CD4-positive, alpha-beta T cell treated with Interleukin-6 for 4 hours (primary cell): ENCODE measurements at places on chromosomes 11 and 22.

GRCh38 chr22:19807914-19808872 lies 46.5 kb downstream of the GNB1L start:
- no peak for DNase-seq

DNA sequence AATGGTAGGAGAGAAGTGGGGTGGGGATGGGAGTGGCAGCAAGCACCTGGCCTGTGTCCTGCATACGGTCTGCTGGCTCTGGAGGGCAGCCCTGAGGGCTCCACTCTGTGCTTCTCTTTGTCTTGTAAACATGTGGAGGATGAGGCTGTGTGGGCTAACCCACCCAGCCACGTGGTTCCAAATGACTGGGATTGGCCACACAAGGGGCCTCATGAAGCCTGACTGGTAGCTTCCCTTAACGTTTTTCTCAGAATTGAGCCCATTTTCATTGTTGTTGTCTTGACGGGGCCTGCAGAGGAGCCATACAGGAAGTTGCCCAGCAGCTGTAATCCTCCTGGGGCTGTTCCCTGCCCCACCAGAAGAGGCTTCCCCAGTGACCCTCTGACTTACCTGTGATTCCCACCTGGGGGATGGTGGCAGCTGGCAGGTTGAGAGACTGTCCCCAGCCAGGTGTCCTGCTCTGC lies 18.0 kb downstream of the DERL3 start:
- no peak for DNase-seq

DNA sequence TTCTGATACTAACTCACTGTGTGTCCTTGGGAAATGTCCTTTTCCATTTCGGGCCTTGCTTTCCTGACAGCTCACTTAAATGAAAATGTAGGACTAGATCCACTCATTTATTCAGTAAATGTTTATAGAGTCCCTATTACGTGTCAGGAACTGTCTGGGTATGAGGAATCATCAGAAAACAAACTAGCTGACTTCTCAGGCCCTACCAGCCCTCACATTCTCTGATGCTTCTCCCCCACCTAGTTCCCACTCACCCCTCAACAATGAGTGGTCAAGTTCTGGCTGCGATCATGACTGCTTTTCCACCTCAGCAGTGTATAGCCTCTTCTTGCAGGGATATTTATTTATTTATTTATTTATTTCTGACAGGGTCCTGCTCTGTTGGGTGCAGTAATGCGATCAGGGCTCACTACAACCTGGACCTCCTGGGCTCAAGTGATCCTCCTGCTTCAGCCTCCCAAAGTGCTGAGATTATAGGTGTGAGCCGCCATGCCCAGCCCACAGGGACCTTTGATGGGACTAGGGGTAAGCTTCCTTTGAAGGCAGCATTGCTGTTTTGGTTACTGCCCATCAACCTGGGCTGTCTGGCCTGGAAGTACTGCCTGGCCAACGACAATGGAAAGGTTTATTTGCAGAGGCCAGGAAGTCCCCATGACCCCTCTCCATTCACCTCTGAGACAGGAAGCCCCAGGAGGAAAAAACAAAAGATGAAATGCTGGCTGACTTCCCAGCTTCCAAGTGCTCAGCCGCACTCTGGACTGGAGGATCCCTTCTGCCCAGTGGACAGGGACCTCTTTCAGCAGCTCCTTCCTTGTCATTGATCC lies 33.1 kb upstream of the POLD3 start:
- no peak for DNase-seq

GRCh38 chr11:44886790-44887140 lies 63.9 kb downstream of the TP53I11 start:
- DNase-seq, result no peak

GRCh38 chr11:15744693-15745092 lies 611.7 kb downstream of the SOX6 start:
- no peak for DNase-seq

DNA sequence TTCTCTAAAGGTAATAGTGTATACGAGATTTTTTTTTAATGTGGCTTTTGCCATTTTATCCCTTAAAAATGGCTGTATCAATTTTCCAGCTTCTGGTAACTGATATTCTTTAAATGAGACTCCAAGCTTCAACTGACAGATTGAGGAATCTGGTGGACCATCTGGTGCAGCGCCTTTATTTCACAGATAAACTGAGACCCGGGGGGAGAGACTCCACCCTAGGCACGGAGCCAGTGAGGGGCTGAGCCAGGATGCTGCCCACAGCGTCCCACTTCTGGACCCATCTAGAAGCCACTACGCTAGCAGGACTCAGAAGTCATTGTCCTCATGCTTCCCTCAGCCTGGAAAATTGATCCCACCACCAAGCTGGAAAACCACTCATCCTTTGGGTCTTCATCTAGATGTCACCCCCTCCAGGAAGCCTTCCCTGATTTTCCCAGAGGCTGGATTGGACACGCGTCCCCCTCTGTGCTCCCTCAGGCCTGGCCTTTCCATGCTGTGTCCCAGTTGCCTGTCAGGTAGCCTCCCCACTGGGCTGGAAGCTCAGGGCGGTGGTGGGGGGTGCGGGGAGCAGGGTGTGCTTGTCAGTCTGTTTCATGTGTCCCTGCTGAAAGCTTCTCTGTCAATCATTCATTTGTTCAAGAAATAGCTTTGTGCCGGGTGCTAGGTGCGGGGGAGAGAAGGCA lies 12.3 kb upstream of the CD5 start:
- no peak for DNase-seq

- no peak for DNase-seq
Measured at GRCh38 chr11:6468712-6469495, 4.8 kb downstream of the TRIM3 start.

DNA sequence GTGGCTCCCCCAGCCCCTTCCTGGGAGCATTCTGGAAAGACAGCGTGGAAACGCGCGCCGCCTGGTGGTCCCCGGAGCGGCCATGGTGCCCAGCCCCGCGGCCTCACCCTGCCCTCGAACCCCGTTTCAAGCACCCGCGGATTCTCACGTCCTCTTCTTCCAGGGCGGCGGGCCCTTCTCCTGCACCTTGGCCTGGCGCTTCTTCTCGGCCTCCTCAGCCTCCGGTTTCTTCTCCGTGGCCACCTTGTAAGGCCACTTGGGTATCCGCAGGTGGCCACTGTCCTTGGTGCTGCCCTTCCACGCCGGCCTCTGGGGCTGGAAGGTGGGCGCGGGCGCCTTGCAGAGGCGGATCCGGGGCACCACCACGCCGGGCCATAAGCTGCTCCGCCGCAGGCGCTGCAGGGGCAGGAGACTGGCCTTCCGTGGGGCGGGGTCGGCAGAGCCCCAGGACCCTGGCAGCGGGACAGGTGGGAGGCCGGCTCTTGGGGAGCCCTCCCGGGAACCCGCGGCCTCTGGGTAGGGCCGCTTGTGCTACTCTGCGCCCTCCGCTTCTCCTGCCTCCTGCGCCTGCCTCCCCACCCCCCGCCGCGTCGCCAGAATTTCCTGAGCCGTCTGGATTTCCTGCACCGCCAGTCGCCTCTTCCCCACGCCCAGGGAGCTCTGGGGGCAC lies 83.4 kb downstream of the TRIM51G start:
- no peak for DNase-seq

GRCh38 chr11:93945596-93945995 lies 75.6 kb upstream of the HEPHL1 start:
- DNase-seq, result no peak

GRCh38 chr11:103871923-103872551 lies 164.4 kb upstream of the DDI1 start:
- DNase-seq, result no peak

DNA sequence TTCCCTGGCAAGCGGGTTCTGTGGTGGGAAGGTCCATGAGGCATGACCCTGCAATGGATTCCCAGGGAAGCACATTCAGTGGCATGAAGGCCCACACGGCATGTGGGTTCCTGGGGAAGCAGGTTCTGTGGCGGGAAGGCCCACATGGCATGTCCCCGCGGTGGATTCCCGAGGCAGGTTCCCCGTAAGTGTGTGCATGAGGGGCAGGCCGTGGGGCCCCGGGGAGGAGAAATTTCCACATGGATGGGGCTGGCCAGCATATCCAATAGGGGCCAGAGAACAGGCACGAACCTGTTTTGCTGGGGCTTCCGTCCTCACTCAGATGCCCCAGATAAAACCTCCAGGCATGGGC lies 83.7 kb downstream of the PHF21B start:
- DNase-seq, result no peak

DNA sequence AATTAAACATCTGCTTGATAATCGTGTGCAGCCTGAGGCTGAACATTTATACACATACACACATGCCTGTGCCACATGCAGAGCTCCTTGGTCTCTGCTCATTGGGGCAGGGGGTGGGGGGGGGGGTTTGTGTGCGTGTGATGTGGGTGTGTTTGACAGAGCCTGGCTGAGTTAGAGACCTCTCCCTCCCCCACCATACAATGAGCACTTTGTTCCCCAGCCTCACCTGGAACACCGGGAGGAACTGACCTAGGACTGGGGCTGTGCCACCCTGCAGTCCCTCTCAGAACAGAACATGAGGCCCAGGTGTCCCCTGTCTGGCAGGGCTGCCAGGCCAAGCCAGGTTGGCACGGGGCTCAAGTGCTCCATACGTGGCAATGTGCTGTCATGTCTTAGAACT lies 96.6 kb downstream of the TP53I11 start:
- DNase-seq, result no peak

DNA sequence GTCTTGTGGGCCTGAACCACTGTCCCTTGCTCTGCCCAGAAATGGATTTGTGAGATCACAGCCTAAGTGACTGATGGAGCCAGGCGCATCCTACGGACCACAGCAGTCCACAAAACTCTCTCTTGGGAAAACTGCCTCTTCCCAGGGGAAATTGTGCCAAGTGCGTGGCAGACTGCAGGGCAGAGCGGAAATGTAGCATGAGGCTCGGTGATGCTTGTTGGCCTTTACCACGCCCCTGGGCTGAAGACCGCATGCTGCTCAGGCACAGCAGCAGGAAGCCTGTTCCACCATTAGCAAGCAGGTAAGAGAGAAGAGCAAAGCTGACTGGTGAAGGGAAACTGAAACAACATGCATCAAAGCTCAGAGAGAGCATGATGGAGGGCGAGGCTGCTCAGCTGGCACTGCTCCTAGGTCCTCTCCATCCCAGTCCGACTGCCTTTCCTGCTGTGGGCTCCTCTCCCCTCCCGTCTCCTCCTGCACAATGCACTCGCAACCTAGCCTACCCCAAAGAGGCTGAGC lies 26.5 kb upstream of the SCARF2 start:
- DNase-seq, result peak; percentile 80

- no peak for DNase-seq
Measured at GRCh38 chr11:105109855-105110687, 29.5 kb downstream of the CARD18 start.

- no peak for DNase-seq
Measured at GRCh38 chr11:105227363-105227762, 87.8 kb upstream of the CARD18 start.

GRCh38 chr22:17945156-17945887 lies 79.0 kb downstream of the MICAL3 start:
- no peak for DNase-seq

- DNase-seq, result no peak
Measured at GRCh38 chr22:22798232-22798616, 89.4 kb upstream of the IGLL5 start.

- DNase-seq, result peak; percentile 31
Measured at GRCh38 chr22:30290342-30291057, 1.2 kb upstream of the CASTOR1 start.

DNA sequence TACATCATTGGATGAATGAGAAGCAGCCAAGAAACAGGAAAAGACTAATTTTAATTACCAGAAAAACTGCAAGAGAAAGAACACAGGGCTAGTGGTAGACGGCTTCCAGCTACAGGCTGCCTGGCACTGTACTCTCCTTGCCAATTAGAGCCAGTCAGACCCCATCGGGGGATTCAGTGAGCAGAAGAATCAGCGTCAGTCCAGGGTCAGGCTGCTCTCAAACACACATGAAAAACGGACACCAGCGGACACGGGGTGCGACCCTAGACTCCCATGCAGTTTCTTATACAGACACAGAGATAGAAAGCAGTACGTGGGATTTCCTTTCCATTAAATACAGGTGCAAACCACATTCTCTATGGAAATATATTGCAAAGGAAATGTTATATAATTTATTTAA lies 1.1 kb upstream of the CNTN5 start:
- no peak for DNase-seq

DNA sequence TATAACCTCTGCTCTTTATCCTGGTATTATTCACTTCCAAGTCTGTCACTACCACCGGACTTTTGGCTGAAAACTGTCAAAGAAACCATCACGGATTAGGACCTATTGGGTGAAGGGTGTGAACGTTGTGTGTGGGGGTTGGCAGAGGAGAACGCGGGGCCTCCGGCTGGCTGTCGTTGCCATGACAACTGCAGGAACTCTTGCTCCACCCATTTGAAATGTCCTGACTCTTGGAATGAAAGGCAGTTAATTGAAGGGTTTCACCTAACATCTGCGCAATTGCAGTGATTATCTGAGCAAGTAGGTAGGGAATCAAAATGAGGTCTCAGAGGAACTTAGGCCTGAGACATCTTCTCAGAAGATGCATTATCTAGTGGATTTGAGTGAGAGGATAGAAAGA lies 60.9 kb upstream of the CLMP start:
- DNase-seq, result no peak

- peak; percentile 93 for DNase-seq
Measured at GRCh38 chr11:47552566-47553405, at the start of gene CELF1. Gene CELF1, minus strand, starts transcription at chr11:47553132. Its CDS starts 53,609 bp downstream, at chr11:47499523.

GRCh38 chr11:8757047-8757446 lies 74.5 kb downstream of the RPL27A start:
- no peak for DNase-seq

- DNase-seq, result no peak
Measured at GRCh38 chr11:50174189-50174588, 141.5 kb downstream of the OR4C45 start.

DNA sequence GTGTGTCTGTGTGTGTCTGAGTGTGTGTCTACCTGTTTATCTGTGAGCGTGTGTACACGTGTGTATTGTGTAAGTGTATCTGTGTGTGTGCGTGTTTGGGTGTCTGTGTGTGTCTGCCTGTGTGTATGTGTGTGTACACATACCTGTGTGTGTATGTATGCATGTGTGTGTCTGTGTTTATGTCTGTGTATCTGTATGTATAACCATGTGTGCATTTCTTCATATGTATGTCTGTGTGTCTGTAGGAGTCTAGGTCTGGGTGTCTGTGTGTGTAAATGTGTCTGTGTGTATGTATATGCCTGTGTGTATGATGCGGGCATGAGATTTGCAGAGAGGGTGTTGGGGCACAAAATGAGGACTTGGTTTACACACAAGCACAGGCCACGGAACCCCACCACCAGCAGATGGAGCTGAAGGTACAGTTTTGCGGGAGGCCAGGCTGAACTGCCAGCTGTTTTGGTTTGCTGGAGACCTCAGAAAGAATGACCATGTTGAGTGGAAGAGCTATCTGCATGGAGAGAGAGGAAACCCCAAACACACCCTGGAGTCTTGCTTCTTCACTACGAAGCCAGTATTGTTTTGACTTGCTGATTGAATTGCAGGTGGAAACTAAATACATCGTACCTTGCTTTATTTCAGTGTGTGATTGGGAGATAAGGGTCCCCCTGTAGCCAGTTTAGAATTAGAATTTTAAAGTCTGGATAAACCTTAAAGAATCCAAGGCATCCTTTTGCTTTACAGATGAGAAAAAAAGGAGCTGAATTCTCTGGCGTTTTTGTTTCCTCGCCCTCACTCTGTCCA lies 497.2 kb downstream of the NTM start:
- DNase-seq, result no peak

GRCh38 chr11:77096591-77097019 lies 6.0 kb upstream of the OMP start:
- DNase-seq, result no peak

GRCh38 chr11:60077981-60078380 lies 10.5 kb upstream of the MS4A2 start:
- DNase-seq, result no peak

GRCh38 chr11:107041088-107041444 lies 22.8 kb upstream of the GUCY1A2 start:
- no peak for DNase-seq
